SK-N-MC (cell line): ENCODE measurements at places on chromosomes 11 and 22.

- no peak for DNase-seq
Observed at GRCh38 chr11:37972691-37973090, 1374.7 kb upstream of the RAG2 start.

- no peak for DNase-seq
Observed at GRCh38 chr11:84019571-84020194, 733.5 kb upstream of the CCDC90B start.

DNA sequence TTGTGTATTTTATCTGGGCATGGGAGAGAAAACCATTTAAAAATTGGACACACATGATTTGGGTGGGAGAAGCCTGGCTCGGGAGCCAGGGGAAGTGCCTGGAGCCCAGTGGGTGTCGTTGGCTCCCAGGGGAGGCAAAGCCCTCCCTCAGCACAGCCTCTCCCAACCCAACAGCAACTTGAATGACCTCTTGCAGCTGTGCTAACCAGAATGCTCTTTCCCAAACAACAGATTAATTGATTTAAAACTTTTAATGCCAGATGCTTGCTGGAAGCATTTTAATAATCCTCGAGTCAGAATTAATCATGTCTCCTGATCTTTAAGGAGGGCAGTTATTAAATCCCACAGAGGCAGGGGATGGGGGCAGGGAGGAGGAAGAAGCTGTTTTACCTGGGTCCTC, 401.6 kb downstream of the BUD13 start:
- no peak for DNase-seq

- DNase-seq = no peak
Observed at GRCh38 chr11:1162491-1163311, 4.9 kb downstream of the MUC5AC start.

GRCh38 chr11:72863916-72864315, 49.7 kb downstream of the ATG16L2 start:
- DNase-seq = no peak

- DNase-seq = no peak
Observed at GRCh38 chr11:128707681-128708080, 13.8 kb downstream of the FLI1 start.
